ENCODE measurements at places on chromosomes 12 and 14.
A peak's percentile ranks its signal among the peaks of the same experiment; 100 is the strongest.

GRCh38 chr12:132593521-132593920 lies 16.9 kb downstream of the LRCOL1 start:
- no peak for DNase-seq

DNA sequence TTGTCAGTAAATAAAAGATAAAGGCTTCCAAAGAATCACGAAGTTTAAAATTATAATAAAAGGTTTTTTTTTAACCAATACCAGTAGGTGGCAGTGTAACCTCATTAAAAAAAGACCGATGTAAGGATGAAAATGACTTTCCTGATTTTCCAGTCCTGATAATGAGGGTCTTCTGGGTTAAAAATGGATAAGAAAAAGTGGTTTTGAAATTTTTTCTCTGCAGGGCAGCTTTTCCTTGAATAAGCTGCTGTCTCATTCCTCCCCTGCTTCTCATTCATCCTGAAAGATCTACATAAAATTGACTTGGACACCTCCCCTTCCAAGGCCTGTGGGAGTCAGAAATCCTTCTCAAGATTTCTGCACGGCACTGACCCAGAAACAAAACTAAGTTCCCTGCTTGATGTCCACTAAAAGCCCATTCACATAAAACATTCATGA lies 58.9 kb upstream of the FBXO33 start:
- DNase-seq = peak; percentile 44

GRCh38 chr14:69711881-69712560 lies 54.9 kb upstream of the SRSF5 start:
- no peak for DNase-seq

GRCh38 chr14:100790502-100791347 lies 35.2 kb upstream of the MEG3 start:
- DNase-seq = no peak

All from RKO (cell line).